ENCODE measurements at places on chromosomes 5 and 9. TPM values are rescaled to one million over a fixed set of nuclear protein-coding genes. Genes with fewer than 3 reads are reported as not detected.

GRCh38 chr9:34185778-34186551 is 7.1 kb downstream of the UBAP1 start:
- DNase-seq: no peak

GRCh38 chr9:116361547-116361946 is 208.0 kb downstream of the PAPPA start:
- DNase-seq: no peak

RNF208 gene
- 1.4 TPM for total RNA-seq

DNA sequence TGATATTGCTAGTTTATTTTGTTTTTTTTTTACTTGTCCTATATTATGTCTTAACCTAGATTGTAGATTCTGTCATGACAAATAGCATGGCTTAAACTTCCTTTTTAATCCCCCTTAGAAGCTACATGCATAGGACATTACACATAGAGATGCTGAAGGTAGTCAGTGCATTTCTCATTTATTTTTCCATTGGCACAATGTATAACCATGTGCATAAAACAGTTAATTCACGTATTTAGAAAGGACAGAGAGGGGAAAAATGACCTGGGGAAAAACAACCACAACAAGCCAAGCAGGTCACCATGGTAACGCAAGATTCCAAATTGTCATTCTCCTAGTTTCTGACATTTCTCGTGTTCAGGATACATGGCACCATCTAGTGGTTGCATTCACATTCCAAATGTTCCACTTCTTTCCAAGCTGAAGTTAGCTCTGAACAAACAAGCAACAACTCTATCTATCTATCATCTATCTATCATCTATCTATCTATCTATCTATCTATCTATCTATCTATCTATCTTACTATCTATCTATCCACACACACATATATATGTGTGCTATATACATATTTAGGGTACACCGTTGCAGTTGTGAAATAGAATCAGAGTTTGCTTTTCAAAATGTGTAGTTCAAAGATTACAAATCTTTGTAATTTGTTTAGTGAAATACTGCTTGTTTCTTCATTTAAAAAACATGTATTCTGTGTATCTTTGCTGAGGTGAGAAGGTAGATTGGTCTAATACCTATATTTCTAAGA is 487.2 kb upstream of the ST8SIA4 start:
- DNase-seq: no peak

- no peak for DNase-seq
These were observed 1200.2 kb upstream of the CDH6 start for GRCh38 chr5:29993286-29993685.

CCT5 gene
- total RNA-seq: 271 TPM

DNA sequence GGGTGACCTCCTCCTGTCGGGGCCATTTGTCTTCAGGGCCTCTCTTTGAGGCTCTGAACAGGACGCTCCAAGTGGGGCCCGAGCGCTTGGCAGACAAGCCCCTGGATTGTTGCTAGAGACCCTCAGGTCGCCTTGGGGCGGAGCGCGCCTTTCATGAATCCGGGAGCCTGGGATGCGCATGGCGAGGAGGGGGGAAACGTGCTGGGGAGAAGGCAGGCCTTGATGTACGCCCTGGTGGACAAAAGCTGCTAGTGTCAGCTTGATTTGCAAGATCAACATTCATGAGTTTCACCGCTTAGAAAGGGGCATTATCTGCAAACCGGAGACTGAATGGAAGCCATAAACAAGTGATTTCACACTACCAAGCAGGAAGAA is 226.3 kb downstream of the SMARCA2 start:
- DNase-seq: peak; percentile 65

GRCh38 chr5:179906294-179906794 is 1.4 kb downstream of the TBC1D9B start:
- no peak for DNase-seq

GRCh38 chr5:19950897-19951296 is 37.1 kb downstream of the CDH18 start:
- no peak for DNase-seq

PRSS3 gene
- total RNA-seq: not detected

GRCh38 chr5:119420169-119420568 is 32.1 kb upstream of the HSD17B4 start:
- no peak for DNase-seq

DNA sequence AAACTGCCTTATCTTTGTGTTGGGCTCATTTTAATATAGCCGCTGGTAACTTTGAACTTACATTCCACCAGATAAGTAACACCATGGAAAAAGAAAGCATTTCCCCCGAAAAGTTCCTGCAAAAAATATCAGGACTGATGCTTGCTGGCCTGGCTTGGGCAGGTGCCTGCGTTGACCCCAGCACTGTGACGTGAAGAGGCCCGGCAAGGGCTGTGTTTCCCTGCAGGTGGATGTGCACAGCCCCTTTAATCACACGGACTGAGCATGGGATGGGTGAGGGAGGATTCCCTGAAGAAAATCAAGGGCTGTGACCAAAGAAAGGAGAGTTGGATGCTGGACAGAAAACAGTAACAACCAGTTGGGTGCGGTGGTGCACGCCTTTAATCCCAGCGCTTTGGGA is 138.2 kb downstream of the NSG2 start:
- no peak for DNase-seq

DPYSL3 gene
- total RNA-seq: 977 TPM

NR2F1-AS1 gene
- 109 TPM for total RNA-seq

ENTPD8 gene
- total RNA-seq: 0.16 TPM

- DNase-seq: peak; percentile 1
These were observed 137.7 kb upstream of the GRIA1 start for GRCh38 chr5:153352685-153353219.

ARHGEF39 gene
- total RNA-seq: 0.94 TPM

PCDHA12 gene
- 19.8 TPM for total RNA-seq

ZNF462 gene
- total RNA-seq: 163 TPM

GRCh38 chr5:151005950-151006576 is 14.3 kb upstream of the GPX3 start:
- DNase-seq: no peak
